ENCODE measurements at places on chromosomes 16 and 17.

DNA sequence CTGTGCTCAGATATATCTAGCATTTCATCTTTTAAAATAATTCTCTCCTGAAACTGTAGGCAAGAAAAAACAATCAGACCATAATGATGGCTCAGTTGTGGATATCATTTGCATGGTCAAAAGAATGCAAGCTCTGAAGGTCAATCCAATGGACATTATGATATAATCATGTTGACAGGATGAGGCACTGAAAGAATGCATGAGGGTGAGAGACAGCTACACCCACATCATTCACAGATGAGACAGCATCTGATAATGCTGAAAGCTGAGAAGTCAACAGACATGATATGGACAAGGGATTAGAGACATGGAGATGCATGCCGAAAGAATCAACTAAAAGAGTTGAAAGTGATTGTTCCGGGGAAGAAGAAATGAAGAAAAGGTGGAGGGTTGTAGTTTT lies 346.4 kb upstream of the CDH5 start:
- no peaks in the 10 kb centered on the region for H3K27me3 ChIP-seq
- H3K36me3 ChIP-seq = no peaks in the 10 kb centered on the region
- no peak overlapping the region for H3K4me3 ChIP-seq
- H3K4me1 ChIP-seq = no peaks in the 10 kb centered on the region

DNA sequence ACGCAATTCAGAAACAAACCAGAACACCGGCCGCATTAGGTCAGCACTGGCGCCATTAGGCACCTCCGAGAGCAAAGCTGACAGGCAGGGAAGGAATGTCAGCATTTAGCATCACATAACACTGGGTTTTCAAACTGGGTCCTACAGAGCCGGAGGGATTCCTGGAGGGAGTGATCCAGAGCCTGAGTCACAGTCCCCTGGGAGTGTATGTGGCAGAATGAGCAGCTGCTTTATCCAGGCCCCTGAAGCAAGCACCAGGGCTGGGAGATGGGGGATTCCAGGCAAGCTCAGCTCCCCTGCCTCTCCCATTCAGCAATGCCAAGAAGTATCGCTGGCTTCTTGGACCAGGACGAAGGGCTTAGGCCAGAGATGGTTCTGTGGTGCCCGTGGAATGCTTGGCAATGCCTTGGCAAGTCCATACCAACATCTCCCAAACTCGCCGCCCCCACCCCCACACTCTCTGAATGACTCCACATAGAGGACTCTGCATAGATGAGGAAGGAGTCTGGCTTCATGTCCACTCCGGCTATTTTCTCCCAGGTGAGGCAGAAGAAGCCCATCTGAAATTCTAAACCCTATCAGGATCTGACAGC lies 20.4 kb downstream of the GAS7 start:
- H3K27me3 ChIP-seq = no peaks in the 10 kb centered on the region
- H3K4me3 ChIP-seq = no peak overlapping the region
- DNase-seq = no peak
- no peak overlapping the region for H3K27ac ChIP-seq
- H3K36me3 ChIP-seq = no peaks in the 10 kb centered on the region

- H3K36me3 ChIP-seq = no peaks in the 10 kb centered on the region
- no peak overlapping the region for H3K4me3 ChIP-seq
- no peak overlapping the region for H3K27ac ChIP-seq
- no peaks in the 10 kb centered on the region for H3K27me3 ChIP-seq
- no peak for DNase-seq
Measured at GRCh38 chr16:10806698-10807097, 11.9 kb downstream of the TVP23A start.

DNA sequence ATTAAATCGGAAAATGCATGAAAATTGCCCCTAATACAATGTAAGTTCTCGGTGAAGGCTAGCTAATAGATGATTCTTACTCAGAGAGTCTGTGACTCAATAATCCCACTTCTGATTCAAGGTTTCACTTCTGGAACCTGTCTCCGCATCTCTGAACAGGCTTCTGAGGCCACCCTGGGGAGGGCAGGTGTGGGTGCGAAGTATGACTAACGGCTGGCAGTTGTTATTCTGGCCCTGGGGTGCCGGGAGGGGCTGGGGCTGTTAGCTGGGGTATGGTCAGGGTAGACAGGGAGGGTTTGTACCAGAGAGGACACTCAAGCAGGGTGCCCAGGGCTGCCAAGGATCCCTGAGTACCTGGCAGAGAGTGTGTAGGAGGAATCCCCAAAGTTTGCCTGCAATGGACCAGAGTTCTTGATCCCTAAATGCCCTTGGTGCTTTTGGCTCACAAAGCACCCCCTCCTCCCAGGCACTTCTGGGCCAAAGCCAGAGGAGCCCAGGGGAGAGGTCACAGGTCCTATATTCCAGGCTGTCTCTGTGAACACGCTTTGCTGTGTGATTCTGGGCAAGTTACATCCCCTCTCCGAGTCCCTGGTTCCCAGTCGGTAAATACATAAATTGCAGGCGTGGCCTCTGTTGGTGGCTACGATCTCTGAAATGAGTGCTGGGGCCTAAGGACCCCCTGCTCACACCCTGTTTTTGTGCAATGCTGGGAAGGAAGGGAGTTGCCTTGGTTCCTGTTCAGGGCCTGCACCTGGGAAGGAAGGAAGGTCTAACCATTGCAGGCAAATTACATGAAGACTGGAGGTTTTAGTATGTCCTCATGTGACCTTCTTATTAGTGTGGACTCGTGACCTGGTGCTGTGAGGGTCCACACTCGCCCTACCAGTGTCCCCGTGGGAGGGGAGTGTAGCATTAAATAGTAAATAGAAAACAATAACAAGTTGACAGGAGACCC lies 49.9 kb upstream of the CPNE2 start:
- H3K36me3 ChIP-seq = no peaks in the 10 kb centered on the region
- no peak for DNase-seq
- H3K27me3 ChIP-seq = no peaks in the 10 kb centered on the region

- no peak overlapping the region for H3K27ac ChIP-seq
- no peaks in the 10 kb centered on the region for H3K27me3 ChIP-seq
- H3K4me1 ChIP-seq = no peaks in the 10 kb centered on the region
- no peak for DNase-seq
- peaks cover 16% of the 10 kb centered on the region for H3K36me3 ChIP-seq
Measured at GRCh38 chr17:5024604-5025003, 10.6 kb downstream of the SLC52A1 start.
